ENCODE measurements at places on chromosomes 11 and 22.

DNA sequence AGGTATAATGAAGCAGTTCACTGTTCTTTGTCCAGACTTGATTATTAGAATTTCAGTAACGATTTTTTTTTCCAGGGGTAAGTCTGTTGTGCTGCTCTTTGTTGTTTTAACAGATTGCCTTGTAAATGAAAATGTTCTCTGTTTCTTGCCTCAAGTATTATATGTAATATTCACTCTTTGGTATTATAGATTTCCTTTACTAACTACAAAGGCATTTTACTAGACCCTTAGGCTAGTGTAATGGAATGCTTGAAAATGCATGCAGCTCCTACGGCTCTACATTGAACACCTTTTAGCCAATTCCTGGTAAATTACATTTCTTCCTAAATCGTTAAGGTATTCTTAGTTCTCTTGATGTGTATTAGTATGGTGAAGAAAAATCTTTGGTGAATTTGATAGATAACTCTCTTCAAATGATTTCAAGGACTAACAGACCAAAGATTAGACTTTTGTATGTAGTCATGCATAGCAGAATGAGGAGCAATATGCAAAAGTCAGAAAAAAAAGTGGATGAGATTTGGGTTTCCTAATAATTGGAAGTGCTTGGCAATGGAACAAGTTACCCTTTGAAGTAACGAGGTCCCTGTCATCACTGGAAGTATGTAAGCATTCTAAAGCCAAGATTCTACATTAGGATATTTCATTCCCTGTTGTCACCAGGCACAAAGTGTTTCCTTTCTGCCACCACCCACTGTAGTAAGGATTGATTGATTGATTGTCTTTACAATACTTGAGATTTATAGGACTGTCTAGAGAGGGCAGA lies 113.1 kb downstream of the DBX1 start:
- no peak for DNase-seq

- DNase-seq = no peak
Observed at GRCh38 chr11:34755671-34756070, 134.8 kb downstream of the EHF start.

DNA sequence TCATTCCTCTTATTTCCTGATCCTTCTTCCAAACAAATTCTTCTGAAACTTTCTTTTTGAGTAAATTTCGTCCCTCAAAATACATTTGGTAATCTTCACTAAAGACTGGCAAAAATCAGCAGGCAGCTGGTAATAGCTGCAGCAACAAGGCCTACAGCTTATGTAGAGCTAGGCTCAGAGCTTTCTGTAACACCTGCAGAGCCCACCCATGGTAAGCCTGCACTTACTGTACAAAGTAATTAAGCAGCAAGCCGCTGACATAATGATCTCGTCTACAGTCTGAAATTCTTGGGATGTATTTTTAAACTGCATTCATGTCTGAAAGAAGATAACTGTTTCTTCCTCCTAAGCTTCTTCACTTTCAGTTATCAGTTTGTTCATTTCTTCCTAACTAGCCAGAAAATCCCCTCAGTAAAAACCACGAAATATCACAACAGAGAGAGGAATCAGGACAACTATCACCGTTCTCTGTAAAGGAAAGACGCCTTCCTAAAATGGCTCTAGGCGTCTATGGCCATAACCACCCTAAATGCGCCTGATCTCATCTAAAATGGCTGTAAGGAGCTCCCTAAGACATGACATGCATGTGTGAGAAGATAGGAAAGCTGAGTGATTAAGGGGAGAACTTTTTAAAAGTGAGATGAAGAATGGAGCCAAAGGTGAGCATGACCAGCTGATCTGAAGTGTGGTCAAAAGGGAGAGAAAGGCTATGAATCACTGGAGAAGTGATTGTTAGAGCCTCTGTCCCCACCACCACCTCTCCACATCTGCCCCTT lies 56.2 kb downstream of the DENND5A start:
- no peak for DNase-seq

DNA sequence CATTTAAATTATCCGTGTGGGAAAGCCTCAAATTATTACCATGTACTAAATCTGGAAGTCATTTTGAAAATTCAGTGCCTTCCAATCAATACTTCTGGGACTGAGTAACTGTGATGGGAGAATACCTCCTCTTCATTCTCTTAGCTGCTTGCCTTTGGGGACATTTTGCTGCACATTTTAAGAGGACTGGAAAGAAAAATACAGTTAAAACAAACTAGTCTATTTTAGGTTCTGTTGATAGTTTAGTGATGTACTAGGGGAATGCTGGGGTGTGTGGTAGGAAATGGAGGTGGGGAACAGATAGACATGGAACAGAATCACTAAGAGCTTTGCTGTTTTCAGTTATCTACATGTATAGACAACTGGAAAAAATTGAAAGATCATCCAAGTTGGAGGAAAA lies 65.7 kb upstream of the APOA1 start:
- DNase-seq = no peak

- no peak for DNase-seq
Observed at GRCh38 chr11:86719781-86720463, 47.5 kb upstream of the ME3 start.

- DNase-seq = peak; percentile 28
Observed at GRCh38 chr11:73797457-73797856, 9.8 kb downstream of the MRPL48 start.

- DNase-seq = no peak
Observed at GRCh38 chr11:1531449-1532013, 40.5 kb downstream of the DUSP8 start.

GRCh38 chr11:120663142-120663541 lies 151.6 kb downstream of the GRIK4 start:
- DNase-seq = no peak

DNA sequence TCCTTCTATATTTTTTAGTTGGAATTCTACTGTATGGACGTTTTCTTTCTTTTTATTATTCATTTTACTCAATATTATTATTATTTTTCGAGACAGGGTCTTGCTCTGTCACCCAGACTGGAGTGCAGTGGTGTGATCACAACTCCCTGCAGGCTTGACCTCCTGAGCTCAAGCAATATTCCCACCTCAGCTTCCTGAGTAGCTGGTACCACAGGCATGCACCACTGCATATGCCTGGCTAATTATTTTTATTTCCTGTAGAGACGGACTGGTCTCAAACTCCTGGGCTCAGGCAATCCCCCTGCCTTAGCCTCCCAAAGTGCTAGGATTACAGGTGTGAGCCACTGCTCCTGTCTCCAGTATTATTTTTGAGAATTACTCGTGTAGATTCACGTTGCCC lies 34.0 kb upstream of the CCDC134 start:
- DNase-seq = no peak

DNA sequence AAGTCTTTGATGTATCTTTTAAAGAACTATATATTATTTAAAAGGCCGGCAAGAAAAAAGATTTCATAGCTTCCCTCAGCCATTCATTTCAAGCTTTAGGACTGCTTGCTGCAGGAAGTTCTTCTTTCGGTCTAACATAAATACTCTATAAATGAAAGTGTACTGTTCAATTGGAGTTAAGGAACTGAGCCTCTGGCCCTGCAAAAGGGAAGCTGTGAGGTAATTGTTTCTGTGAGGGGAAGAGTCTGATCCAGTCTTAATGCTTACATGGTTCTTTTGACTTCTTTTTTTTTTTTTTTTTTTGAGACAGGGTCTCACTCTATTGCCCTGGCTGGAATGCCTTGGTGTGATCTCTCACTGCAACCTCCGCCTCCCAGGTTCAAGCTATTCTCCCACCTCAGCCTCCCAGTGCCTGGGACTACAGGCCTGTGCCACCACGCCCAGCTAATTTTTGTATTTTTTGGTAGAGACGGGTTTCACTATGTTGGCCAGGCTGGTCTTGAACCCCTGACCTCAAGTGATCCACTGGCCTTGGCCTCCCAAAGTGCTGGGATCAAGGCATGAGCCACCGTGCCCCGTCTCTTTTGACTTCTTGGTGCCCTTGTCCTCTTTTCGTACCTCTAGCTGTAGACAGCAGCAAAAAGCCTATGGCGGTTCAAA lies 4.7 kb upstream of the TRIM29 start:
- DNase-seq = no peak

GRCh38 chr22:20636075-20636812 lies 128.8 kb downstream of the MED15 start:
- DNase-seq = no peak

DNA sequence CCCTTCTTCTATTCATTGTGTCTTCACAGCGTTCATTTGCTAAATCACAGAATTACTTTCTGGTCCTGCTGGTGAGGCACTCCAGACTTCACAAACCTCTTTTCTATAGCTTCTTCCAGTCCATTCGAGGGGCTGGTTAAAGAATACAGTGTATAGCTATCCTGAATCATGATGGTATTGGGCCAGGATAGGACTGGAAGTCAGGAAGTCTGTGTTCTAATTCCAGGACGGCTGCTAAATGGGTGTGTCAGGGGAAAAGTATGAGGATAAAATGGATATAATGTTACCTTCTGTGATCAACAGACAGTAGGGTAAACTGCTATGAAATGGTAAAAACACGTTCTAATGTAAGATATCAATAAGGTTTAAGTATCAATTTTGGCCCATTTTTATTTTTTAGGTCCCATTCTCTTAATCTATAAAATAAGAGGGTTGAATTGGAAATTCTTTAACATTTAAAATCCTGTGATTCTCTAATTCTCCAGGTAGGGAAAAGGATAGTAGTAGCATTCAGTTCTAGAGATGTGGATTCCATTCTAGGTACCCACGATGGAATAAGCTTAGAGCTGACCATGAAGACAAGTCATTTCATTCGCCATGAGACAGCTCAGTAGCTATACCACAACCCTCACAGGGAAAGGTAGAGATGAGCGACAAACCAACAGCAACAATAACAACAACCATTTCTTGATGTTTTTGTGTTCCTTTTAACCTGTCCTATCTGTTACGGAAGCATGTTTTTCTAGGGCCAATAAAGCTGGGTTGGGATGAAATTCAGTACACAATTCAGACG lies 96.1 kb downstream of the SLC1A2 start:
- no peak for DNase-seq

GRCh38 chr11:32817181-32817851 lies 12.4 kb upstream of the PRRG4 start:
- DNase-seq = no peak

DNA sequence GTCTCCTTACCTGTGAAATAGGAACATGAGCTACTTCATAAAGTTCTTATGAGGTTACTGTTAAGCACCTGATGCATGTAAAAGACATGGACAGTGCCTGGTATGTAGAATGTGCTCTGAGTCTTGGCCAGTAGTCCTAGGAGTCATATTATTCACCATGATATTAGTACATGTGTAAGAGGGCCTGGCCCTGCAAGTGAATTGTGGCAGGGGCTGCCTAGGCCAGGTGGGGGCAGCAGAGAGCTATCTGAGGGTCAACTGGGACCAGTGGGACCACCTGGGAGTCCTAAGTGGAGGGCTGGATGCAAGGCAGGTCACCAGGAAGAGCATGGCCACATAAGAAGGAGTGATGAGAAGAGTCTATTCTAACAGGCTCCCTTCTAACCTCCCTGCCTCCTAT lies 529.5 kb downstream of the SOX6 start:
- DNase-seq = no peak

DNA sequence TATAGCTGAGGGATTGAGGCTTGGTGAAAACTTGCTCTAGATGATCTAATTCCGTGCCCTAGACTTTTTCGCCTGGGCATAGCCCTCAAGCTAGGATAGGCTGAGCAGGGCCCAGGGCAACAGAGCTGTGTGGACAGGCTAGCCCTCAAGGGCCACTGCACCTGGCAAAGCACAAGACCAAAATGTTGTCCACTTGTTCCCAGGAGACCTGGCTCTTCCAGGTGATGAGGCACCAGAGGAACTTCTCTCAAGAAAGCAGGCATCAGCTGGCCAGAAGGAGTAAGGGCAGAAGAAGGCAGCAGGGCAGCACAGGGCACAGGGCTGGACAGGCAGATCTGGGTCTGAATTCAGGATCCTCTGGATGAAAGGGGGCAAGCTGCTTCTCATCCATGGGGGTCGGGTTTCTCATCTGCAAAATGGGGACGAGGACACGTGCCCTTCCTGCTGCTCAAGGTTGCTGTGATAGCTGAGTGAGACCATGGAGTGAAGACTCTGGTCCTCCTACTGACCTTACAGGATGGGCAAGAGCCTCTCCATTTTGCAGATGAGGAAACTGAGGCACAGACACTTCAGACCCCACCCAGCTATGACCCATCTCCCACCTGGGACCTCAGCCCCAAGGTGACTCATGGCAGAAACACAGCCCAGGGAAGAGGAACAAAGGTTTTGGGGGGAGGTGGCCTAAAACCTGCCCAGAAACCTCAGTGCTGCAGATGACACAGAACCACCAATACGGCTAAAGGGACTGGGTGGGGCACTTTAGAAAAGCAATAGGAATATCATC lies 42.2 kb upstream of the PRDM11 start:
- DNase-seq = no peak

GRCh38 chr11:107272561-107272960 lies 185.1 kb downstream of the CWF19L2 start:
- DNase-seq = no peak

DNA sequence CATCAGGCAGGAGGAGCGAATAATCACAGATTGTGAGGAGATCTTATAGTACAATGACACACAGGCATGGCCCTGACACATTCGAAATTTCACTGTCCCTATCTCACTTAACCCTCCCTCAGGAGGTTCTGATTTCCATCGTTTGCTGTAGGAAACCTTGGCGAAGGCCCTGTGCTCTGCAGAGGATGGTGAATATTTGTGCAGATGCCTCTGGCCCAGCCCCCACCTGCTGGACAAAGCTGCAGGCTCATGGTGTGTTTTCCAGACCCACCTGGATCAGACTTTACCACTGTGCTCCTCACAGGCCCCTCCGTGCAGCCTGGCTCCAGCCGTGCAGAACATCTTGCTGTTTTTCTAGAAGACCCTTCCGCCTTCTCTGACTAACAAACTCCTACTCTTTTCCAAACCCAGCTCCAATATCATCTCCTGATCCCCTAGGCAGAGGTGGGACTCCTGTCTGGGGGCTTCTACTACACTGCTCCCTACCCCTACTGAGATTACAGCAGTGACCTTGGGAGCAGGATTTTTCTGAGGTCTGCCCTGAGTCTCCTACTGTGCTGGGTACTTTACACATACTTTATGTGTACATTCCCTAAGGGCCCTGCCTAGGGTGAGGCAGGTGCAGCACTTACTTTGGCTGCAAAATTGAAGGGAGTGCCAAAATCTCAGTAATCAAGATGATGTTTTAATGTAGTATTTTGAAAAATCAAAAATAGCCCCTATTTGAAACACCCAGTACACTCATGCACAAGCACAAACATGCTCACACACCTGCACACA lies 412.7 kb downstream of the SOX6 start:
- no peak for DNase-seq

DNA sequence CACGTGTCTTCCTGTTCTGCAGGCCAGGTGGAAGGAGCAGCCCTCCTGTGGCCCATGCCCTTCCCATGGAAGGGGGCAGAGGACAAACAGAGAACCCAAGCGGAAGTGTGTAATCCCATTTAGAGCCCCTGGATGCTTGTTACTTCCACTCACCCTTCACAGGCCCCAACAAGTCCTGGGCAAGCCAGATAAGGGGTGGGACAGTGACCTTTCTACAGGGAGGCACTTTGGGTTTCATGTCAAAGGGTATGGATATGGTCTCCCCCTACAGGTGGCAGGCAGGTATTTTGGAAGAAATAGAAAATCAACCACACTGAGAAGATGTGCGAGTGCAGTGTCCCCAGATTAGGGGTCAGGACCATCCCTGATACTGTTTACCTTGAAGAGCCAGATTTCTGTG lies 11.4 kb downstream of the MPEG1 start:
- DNase-seq = no peak

Measured in muscle of arm (tissue), 14 donors.